ENCODE measurements at places on chromosomes 1 and 21.

GRCh38 chr21:45524756-45525152 lies 17.5 kb downstream of the SLC19A1 start:
- no peak for DNase-seq
- no peak overlapping the region for H3K4me3 ChIP-seq
- no peaks in the 10 kb centered on the region for H3K4me1 ChIP-seq
- H3K27ac ChIP-seq: no peak overlapping the region

- no peak overlapping the region for H3K27ac ChIP-seq
- no peak for DNase-seq
- H3K4me1 ChIP-seq: peaks cover 6% of the 10 kb centered on the region
- no peaks in the 10 kb centered on the region for H3K36me3 ChIP-seq
- no peak overlapping the region for H3K4me3 ChIP-seq
These were observed 47.3 kb upstream of the COL18A1 start for GRCh38 chr21:45357436-45358260.

- peak overlapping the region; percentile 84 for H3K27ac ChIP-seq
- H3K4me1 ChIP-seq: peaks cover 77% of the 10 kb centered on the region
- H3K27me3 ChIP-seq: no peaks in the 10 kb centered on the region
These were observed 38.4 kb downstream of the PIK3CD start for GRCh38 chr1:9689971-9690381.

GRCh38 chr1:243841507-243841906 lies 8.5 kb downstream of the AKT3 start:
- H3K27ac ChIP-seq: no peak overlapping the region
- H3K4me1 ChIP-seq: peaks cover 60% of the 10 kb centered on the region
- DNase-seq: no peak
- peaks cover 12% of the 10 kb centered on the region for H3K36me3 ChIP-seq

GRCh38 chr1:176932114-176933104 lies 232.1 kb downstream of the ASTN1 start:
- H3K36me3 ChIP-seq: no peaks in the 10 kb centered on the region
- DNase-seq: no peak
- no peaks in the 10 kb centered on the region for H3K4me1 ChIP-seq
- peaks cover 1% of the 10 kb centered on the region for H3K27me3 ChIP-seq

- H3K4me1 ChIP-seq: peaks cover 9% of the 10 kb centered on the region
- peaks cover 50% of the 10 kb centered on the region for H3K36me3 ChIP-seq
- H3K27ac ChIP-seq: no peak overlapping the region
- H3K27me3 ChIP-seq: no peaks in the 10 kb centered on the region
These were observed 51.8 kb upstream of the FASLG start for GRCh38 chr1:172607145-172607544.

DNA sequence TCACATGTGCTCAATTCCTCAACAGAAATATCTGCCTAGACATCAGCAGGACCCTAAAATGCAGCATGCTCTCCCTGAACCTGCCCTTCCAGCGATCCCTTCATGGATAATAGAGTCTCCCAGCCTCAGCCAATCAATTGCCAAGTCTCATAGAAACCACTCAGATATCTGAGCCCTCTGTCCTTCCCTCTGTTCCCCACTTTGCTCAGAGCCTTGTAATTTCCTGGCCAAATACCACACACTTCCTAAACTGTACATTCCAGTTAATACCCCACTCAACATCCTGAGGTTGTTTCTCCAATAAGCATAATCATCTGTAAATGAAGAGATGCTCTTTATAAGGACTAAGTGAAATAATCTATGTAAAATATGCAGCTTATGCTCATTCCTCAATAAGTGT lies 59.3 kb upstream of the PTGFRN start:
- peaks cover 56% of the 10 kb centered on the region for H3K4me1 ChIP-seq
- no peaks in the 10 kb centered on the region for H3K27me3 ChIP-seq
- DNase-seq: no peak
- H3K27ac ChIP-seq: no peak overlapping the region

DNA sequence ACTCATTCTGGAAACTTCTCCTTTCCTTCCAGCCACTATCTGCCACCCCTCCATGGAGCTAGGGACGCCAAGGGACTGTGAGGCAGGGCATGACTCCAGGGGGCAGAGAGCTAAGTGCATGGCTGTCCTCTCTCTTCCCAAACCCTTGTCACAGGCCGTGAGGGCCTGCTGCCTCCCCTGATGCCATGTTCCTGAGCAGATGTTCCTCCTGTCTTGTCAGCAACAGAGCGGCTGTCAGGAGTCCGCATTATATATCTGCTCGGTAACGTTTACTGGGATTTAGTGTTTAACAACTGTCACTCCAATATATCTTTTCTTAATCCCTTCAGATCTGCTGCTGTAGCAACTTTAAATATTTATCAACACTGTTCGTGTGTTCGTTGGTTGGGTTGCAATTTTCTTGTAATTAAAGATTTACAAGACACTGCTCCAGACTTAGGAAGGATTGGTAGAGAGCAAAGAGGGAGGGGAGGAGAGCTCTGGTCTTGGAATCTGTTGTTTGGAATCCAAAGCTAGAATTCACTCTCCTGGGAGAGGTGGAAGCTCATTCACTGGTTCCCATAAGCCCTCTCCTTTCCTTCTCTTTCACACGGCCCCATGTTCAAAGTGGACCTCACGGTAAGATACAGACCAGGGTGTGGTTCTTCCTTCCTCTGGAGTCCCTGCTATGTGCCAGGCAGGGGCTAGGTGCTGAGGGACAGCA lies 76.2 kb downstream of the MDM4 start:
- no peaks in the 10 kb centered on the region for H3K4me1 ChIP-seq
- no peak for DNase-seq
- H3K36me3 ChIP-seq: peaks cover 1% of the 10 kb centered on the region
- no peaks in the 10 kb centered on the region for H3K27me3 ChIP-seq

GRCh38 chr1:50132347-50132894 lies 23.7 kb downstream of the ELAVL4 start:
- H3K36me3 ChIP-seq: no peaks in the 10 kb centered on the region
- no peaks in the 10 kb centered on the region for H3K4me1 ChIP-seq
- H3K27ac ChIP-seq: no peak overlapping the region
- H3K4me3 ChIP-seq: no peak overlapping the region

- H3K36me3 ChIP-seq: no peaks in the 10 kb centered on the region
- H3K4me1 ChIP-seq: peaks cover 34% of the 10 kb centered on the region
- no peak overlapping the region for H3K27ac ChIP-seq
- H3K4me3 ChIP-seq: no peak overlapping the region
- peaks cover 2% of the 10 kb centered on the region for H3K27me3 ChIP-seq
- no peak for DNase-seq
These were observed 49.4 kb downstream of the SYDE2 start for GRCh38 chr1:85151446-85151845.

DNA sequence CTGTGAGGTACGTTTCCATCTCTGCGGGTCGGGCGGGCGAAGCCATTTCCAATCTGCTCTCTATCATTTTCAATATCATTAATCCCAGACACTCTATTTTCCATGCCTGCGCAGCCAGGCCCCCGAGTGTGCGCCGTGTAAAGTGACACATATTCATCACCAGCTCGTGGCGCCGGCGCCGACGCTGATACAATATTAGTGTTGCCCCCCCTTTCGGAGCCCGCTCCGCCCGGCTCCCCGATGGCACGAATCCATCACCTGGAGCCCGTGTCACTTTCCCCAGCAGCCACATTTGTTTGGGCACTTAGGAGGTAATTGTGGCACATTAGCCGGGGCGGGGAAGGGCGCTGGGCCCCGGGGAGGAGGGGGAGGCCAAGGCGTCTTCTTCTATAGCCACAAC lies 33.7 kb upstream of the DMBX1 start:
- peaks cover 49% of the 10 kb centered on the region for H3K27me3 ChIP-seq
- H3K36me3 ChIP-seq: no peaks in the 10 kb centered on the region
- no peak for DNase-seq
- H3K4me1 ChIP-seq: no peaks in the 10 kb centered on the region

GRCh38 chr1:161981735-161982506 lies 41.7 kb downstream of the OLFML2B start:
- no peaks in the 10 kb centered on the region for H3K4me1 ChIP-seq
- no peak overlapping the region for H3K4me3 ChIP-seq
- no peaks in the 10 kb centered on the region for H3K36me3 ChIP-seq
- no peak overlapping the region for H3K27ac ChIP-seq
- no peak for DNase-seq

GRCh38 chr1:185408700-185409270 lies 91.7 kb upstream of the IVNS1ABP start:
- no peaks in the 10 kb centered on the region for H3K27me3 ChIP-seq
- no peak overlapping the region for H3K4me3 ChIP-seq
- H3K36me3 ChIP-seq: no peaks in the 10 kb centered on the region
- H3K4me1 ChIP-seq: peaks cover 28% of the 10 kb centered on the region

DNA sequence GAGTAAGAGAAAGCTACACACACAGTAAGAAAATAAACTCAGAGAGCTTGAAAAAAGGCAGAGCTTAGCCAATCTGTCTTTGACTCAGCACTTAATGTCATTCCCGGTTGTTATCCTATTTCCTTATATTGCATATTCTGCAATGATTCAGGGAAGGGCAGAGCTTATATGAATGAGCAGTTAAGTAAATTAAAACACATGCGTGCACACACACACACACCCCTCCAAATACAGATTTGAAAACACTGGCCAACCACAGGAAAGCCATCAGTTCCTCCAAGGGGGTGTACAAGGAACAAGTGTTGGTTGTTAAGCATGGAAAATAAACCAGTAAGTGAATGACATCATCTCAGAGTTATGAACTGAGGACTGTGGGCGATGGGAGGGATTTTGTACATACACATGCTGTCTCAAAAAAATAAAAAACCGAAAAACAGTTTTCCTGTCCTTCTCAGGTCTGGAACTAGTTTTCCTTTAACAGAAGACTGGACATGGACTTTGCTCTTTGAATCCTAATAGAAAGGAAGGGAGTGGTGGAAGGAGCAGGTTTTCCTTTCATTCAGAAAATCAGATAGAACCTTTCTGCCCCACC lies 1.0 kb downstream of the IQGAP3 start:
- peak overlapping the region; percentile 99 for H3K4me3 ChIP-seq
- no peak overlapping the region for H3K27ac ChIP-seq
- no peak for DNase-seq
- peaks cover 30% of the 10 kb centered on the region for H3K4me1 ChIP-seq
- peaks cover 34% of the 10 kb centered on the region for H3K27me3 ChIP-seq

- no peak for DNase-seq
- H3K27ac ChIP-seq: no peak overlapping the region
- H3K4me1 ChIP-seq: no peaks in the 10 kb centered on the region
- H3K36me3 ChIP-seq: peaks cover 48% of the 10 kb centered on the region
- no peak overlapping the region for H3K4me3 ChIP-seq
These were observed 10.0 kb downstream of the NCSTN start for GRCh38 chr1:160353223-160353622.

DNA sequence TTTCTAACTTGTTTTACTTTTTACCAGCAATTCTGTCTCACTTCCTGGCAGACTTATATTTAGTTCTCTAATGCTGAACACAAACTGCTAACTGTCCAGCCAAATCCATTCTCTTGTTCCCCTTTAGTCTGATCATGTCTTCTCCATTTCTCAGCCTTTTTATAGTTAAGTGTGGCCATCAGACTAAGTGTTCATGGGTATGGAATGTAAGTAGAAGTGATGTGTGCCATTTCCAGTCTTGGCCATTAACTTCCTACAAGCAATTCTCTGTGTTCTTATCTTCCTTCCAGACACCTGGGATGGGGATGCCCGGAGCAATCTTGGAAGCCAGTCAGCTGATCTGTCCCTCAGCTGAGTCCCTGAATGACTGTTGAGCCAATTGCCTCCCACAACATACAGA lies 165.8 kb downstream of the ST6GALNAC3 start:
- no peaks in the 10 kb centered on the region for H3K27me3 ChIP-seq
- H3K4me1 ChIP-seq: peaks cover 6% of the 10 kb centered on the region
- DNase-seq: no peak
- no peak overlapping the region for H3K4me3 ChIP-seq
- H3K27ac ChIP-seq: no peak overlapping the region

GRCh38 chr1:41073971-41074370 lies 52.4 kb upstream of the SLFNL1 start:
- peaks cover 17% of the 10 kb centered on the region for H3K36me3 ChIP-seq
- no peak overlapping the region for H3K4me3 ChIP-seq
- DNase-seq: no peak

DNA sequence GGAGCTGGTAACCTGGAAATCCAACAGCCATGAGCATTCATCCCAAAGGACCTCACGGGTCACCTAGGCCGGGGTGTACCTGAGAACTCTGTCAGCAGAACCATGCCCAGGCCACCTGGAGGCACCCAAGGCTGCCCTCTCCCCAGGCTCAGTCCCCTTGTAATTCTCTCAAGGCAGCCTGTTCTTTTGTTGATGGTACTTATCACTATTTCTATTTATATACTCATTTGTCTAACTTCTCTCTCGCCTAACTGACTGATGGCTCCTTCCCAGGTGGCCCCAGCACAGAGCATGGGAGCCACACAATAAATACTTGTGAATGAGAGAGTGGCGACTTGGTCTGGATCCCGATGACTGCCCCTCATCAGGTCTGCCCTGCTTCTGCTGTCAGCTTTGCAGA lies 16.7 kb downstream of the CASP9 start:
- no peaks in the 10 kb centered on the region for H3K4me1 ChIP-seq
- H3K27me3 ChIP-seq: no peaks in the 10 kb centered on the region
- peaks cover 5% of the 10 kb centered on the region for H3K36me3 ChIP-seq
- no peak overlapping the region for H3K4me3 ChIP-seq

DNA sequence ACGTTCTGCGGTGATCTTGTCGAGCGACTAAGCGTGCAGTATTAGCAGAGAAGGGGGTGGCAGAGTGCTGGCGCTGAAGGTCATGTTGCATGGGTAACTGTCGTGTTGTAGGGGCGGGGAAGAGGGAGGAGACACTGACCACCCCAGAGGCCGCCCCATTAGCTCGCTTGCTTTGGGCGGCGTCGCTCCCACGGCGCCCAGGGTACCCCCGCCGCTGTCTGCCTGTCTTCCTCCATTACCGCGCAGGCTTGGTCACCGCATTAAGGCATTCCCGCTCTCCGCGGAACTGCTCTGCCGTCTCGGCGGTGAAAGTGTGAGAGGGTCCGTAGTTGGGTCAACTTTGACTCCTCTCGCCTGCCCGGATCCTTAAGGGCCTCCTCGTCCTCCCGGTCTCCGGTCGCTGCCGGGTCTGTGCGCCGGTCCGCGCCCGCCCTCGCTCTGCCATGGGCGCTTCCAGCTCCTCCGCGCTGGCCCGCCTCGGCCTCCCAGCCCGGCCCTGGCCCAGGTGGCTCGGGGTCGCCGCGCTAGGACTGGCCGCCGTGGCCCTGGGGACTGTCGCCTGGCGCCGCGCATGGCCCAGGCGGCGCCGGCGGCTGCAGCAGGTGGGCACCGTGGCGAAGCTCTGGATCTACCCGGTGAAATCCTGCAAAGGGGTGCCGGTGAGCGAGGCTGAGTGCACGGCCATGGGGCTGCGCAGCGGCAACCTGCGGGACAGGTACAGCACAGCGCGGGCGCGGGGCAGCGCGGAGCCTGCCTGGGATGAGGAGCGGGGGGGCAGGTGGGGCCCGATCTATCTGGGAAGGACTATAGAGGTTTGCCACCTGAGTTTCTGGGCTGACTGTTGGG lies at the start of gene MTARC2:
MTARC2 (plus strand) TSS at position 234 of the 846 bp plus-strand sequence; CDS start at position 444, 210 bp downstream.
- H3K27me3 ChIP-seq: peaks cover 56% of the 10 kb centered on the region
- H3K36me3 ChIP-seq: no peaks in the 10 kb centered on the region
- peak within 1 kb of the TSS; percentile 42 for H3K4me3 ChIP-seq
- H3K4me1 ChIP-seq: no peaks in the 10 kb centered on the region
- H3K27ac ChIP-seq: no peak within 1 kb of the TSS

GRCh38 chr1:50703240-50703639 lies 256.8 kb downstream of the FAF1 start:
- no peak overlapping the region for H3K27ac ChIP-seq
- peaks cover 3% of the 10 kb centered on the region for H3K4me1 ChIP-seq
- DNase-seq: no peak
- peaks cover 6% of the 10 kb centered on the region for H3K36me3 ChIP-seq
- no peaks in the 10 kb centered on the region for H3K27me3 ChIP-seq

All from activated naive CD8-positive, alpha-beta T cell treated with anti-CD3 and anti-CD28 coated beads, Interleukin-2, amount 50 U/mL, for 24 hours (primary cell).